Ascending aorta (tissue), 2 donors: ENCODE measurements at places on chromosomes 16 and 17.

GRCh38 chr17:78089576-78090281 lies 38.8 kb downstream of the TMC6 start:
- no peak for DNase-seq

- DNase-seq, result no peak
Observed at GRCh38 chr16:5502944-5503343, 405.3 kb upstream of the EEF2KMT start.

GRCh38 chr17:17719966-17720543 lies 38.8 kb downstream of the RAI1 start:
- DNase-seq, result no peak

DNA sequence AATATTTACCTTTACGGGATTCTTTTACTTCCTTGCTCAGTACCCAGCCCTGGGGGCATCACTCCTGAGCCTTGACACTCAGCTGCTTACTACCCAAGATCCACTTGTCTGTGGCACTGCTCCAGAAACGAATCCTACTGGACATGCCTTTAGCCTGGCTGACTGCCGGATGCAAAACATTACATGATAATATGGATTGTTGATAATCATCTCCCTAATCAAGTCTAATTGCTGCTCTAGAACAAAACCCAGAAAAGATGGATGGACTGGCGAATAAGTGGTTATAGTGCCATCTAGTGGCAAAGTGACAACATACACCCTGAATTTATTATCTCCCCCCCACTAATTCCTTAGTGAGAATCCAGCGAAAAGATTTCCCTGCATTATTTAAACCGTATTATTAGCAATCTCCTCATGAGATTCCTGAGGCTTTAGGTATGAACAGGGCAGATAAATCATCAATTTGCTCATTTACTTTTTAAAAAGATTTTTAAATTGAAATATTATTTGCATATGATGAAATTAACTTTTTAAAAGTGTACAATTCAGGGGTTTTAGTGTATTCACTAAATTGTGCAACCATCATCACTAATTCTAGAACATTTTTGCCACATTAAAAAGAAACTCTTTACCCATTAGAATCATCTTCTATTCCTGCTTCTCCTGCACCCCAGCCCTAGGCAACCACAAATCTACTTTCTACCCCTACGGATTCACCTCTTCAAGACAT lies 61.6 kb downstream of the RGS9 start:
- no peak for DNase-seq

GRCh38 chr16:26396511-26397235 lies 670.1 kb upstream of the C16orf82 start:
- no peak for DNase-seq

GRCh38 chr16:25158401-25158800 lies 46.9 kb downstream of the LCMT1 start:
- DNase-seq, result no peak

GRCh38 chr17:81821603-81822311 lies 11.3 kb downstream of the MCRIP1 start:
- DNase-seq, result peak; percentile 27

DNA sequence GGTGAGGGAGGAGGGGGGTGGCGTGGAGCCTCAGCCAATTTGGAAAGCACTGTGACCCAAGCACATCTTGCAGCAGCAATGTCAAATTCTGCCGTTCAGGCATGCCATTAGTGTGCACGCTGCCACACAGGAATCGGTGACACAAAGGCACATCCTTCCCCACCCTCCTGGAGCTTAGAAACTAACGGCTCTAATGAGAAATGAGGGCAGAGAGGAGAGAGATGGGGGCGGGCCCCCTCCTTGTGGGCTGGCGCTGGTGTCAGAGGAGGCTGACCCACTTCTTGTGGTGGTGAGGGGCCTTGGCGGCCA lies 94.8 kb downstream of the RTN4RL1 start:
- no peak for DNase-seq
